ENCODE measurements at places on chromosomes 2 and 18.

- DNase-seq: no peak
Measured at GRCh38 chr2:241532733-241533601, 24.6 kb upstream of the STK25 start.

- no peak for DNase-seq
Measured at GRCh38 chr2:42928692-42929545, 136.5 kb upstream of the HAAO start.

DNA sequence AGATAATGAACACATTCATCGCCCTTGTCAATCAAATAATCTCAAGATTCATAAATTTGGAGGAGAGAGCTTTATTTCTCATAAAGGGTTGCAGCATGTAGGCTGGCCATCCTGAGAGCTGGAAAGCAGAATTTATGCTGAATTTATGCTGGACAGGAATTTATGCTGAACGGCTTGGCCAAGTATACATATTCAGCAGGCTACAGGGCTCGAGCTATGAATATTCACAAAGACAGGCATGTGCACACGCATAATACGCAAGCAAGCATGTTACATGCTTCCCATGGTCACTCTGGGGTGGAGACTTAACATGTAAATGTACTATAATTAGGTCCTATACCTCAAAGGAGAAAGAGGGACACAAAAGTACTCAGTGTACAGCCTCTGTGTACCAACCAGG is 618.8 kb downstream of the METTL4 start:
- no peak for DNase-seq

GRCh38 chr2:4139316-4139715 is 435.9 kb downstream of the DCDC2C start:
- no peak for DNase-seq

- no peak for DNase-seq
Measured at GRCh38 chr2:232748038-232748437, 28.3 kb downstream of the KCNJ13 start.

GRCh38 chr2:28544405-28544921 is 48.6 kb downstream of the PLB1 start:
- no peak for DNase-seq

DNA sequence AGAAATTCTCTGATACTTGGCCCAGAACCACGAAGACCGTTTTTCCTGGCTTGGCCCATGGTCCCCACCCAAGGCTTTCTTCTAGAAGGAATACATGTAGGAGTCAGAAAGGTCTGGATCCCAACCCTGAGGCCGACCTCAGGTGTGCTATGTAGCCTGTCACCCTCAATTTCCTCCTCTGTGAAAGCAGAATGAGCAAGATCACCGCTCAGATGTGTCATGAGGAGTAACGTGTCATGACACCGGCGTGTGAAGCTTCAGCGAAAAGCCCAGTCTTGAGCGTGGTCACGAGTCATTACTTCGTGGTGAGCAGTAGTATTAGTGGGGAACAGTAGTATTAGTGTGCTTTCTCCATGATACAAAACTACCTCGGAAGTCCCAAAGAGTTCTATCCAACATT is 103.4 kb downstream of the ALPK2 start:
- no peak for DNase-seq

DNA sequence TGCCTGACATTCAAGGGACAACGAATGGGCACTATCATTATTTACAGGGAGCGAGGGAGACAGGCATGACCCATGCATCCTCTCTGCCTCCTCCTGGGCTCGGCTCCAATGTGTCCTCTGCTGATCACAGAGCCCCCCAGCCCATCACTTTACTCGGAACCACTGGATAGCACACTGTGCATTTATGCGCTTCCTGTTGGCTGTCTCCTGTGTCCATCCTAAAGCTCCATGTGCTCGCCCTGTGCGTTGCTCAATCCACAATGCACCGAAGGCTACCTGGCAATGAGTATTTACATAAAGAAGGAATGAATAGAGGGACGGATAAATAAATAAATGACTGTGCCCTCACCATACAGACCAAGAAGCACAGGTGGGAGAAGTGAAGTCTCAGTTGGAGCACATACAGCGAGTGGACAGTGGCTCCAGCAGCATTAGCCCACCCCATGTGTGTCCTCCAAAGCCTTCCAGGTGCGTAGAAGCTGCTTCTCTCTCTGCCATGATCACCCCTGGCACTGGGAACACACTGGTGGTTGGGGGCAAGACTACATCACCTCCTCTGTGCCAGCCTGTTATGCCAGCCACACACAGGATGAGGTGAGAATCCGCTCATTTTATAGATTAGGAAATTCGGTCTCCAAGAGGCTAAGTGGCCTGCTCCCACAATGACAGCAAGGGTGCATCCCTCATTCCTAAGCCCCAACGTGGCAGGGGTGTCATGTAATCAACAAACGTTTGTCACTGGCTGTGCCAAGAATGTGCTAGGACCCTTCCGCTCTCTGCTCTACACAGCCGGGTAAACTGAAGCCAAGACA is 2.3 kb upstream of the GDF7 start:
- no peak for DNase-seq

- no peak for DNase-seq
Measured at GRCh38 chr2:76170856-76171255, 460.1 kb upstream of the GCFC2 start.

DNA sequence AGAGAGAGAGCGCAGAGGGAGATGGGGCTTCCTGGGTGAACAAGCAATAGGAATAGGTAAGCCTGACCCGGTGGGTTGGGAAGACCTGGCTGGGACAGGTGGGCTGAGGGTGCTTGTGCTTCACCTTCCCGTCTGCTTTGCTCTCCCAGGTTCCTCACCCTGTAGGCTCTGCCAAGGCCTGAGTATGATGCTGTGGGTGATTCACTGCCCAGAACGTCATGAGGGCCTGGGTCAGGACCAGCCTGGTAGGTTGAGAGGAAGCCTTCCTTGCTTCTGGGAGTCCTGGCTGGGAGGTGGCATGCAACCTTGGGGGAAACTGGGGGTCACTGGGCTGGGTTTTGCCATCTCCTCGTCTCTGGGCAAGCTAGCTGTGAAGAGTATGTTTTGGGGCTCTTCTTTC is 220.2 kb upstream of the APCDD1 start:
- no peak for DNase-seq

- no peak for DNase-seq
Measured at GRCh38 chr2:127448526-127448925, 30.3 kb downstream of the PROC start.

DNA sequence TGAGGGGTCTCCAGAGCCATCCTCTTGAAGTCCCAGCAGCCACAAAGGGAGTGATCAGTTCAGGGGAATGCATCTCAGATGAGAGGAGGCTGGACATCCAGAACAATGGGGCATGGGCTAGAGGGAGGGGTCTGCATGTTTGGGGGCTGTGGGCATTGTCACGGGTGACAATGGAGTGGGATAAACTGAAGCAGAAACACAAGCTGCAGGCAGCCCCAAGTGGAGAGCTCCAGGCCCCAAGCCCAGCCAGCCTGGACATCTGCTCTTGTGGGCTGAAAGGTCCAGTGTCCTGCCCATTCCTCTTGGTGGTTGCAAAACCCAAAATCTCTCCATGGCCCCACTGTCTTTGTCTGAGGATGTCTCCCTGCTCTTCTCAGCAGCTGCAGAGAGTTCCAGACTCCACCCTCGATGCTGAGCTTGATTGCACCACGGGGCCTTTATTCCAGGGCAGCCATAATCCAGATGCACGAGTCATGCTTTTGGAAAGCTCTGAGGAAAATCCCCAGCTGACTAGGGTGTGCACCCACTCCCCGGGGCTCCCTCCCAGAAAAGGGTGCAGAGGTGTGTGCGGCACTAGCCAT is 149.4 kb downstream of the TNS1 start:
- no peak for DNase-seq

GRCh38 chr18:24249716-24250115 is 110.9 kb downstream of the CABYR start:
- no peak for DNase-seq

GRCh38 chr2:112480530-112481049 is 1.4 kb upstream of the TTL start:
- DNase-seq: peak; percentile 8

- DNase-seq: peak; percentile 29
Measured at GRCh38 chr2:219178377-219179175, 501 bp downstream of the RETREG2 start.

GRCh38 chr2:169468841-169469240 is 10.5 kb upstream of the BBS5 start:
- DNase-seq: no peak

DNA sequence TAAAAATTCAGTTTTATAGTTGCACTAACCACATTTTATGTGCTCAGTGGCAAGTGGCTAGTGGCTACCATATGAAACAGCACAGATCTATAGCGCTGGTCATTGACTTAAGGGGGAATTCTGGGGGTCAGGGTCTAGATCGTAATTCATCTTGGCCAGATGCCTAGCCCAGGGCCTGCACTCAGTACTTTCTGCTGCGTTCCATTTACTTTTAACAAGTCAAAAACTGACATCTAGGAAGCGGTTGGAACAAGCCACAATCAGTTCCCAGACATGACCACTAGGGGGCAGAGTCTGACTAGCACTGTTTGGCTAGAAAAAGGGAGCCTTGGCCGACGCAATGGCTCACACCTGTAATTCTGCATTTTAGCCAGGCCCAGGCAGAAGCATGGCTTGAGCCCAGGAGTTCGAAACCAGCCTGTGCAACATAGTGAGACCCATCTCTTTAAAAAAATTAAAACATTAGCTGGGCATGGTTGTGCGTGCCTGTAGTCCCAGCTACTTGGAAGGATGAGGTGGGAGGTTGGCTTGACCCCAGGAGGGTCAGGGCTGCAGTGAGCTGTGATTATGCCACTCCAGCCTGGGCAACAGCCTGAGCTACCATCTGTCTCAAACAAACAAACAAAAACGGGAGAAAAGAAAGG is 9.0 kb upstream of the TMBIM1 start:
- peak; percentile 90 for DNase-seq

DNA sequence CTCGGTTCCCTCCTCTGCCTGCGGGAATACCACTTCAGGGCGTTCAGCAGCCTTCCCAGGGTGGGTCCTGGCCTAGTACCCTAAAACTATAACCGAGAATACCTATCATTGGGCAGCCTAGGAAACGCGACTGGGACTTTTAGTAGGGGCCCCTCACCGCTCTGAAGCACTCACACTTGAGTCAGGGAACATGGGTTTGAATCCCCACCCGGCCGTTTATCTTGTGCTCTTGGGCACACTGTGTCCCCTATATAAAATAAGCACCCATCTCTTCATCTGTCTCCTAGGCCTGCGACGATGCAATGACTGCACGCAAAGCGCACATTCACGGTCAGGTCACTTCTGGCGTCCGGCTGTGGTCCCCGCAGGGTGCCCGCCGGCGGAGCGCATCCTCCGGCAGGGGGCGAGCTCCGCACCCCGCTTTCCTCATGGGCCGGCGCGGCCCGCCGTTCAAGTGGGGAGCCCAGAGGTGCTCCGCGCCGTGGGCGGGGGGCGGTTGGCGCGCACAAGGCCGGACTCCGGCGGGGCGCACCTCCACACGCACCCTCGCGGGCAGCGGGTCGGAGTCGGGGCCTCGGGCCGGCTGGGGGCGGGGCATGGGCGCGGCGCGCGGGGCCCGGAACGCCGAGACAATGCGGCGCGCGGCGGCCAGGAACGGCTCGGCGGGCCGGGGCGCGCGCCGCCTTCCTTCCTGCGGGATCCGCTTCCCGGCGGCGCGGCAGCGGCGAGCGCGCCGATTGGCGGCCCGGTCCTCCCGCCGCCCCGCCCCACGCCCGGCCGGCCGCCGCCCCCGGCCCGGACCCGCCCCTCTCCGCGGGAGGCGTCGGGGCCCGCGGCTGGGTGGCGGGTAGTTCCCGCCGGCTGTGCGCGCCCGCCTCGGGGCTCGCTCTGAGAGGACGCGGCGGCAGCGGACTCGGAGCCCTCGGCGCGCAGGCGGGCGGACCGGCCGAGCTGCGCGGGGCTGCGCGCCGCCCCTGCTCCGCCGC is at the start of gene ASAP2:
ASAP2 (plus strand) TSS at position 850 of the 986 bp plus-strand sequence. CDS start 293 bp downstream, outside the sequence.
- peak; percentile 14 for DNase-seq

- DNase-seq: no peak
Measured at GRCh38 chr2:187640926-187641510, 86.8 kb upstream of the TFPI start.

DNA sequence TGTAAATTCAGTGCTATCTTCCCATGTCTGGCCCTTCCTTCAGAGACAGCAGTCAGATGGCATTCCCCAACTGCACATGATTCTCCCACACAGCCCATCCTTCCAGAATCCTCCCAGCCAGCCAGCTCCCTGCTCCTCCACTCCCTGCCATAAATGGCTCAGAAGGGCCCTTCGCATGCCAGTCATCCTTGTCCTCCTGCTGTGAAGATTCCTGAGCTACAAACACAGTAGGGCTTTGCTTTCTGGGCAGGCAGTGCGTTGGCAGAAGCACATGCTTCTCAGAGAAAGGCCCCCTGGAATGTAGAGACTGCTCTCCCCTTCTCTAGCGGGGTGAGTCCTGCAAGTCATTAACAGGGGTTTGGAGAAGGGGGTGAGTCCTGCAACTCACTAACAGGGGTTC is 71.9 kb downstream of the TEX51 start:
- no peak for DNase-seq

- no peak for DNase-seq
Measured at GRCh38 chr2:46296216-46296839, 879 bp upstream of the EPAS1 start.

DNA sequence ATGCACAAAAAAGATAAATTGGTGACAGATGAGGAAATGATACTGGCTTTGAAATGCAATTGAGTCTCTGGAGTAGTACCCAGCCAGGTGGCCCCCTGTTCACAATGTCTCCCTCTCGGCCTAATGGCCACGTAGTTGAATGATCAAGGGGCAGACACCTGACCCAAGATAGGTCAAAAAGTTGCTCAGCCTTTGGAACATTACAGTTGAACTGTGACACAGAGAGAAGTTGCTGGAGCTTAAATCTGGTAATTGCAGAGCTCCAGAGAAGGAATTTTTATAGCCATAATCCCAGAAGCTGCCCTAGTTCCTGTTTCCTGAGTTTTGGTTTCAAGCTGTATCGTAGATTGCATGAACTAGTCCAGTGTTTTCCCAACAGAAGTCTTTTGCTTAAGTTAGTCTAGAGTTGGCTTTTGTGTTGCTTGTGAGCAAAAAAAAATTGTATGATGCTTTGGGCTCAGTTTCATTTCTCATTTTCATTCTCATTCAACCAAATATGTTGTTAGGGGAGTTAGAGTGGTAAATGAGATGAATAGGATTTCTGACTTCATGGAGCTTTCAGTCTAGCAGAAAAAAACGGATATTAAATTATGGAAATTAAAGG is 117.9 kb downstream of the CSRNP3 start:
- DNase-seq: no peak

DNA sequence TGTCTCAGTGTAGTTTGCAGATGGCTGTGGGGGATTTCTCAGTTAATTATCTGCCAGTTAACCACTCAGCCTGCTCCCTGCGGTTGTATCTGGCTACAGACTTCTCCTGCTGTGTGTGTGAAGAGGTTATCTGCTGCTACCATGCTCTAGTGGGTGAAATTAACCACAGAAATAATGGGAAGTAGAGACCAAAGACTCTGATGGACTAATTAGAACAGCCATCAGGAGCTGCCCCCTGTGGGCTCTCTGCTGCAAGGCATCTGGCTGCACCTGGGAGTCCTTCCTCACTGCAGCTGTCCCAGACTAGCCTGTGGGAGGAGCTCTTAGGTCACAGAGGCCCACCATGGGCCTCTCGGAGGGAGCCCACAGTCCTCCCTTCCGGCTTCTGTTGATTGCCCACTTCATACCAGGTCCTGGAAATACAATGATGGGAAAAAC is 66.6 kb downstream of the CTIF start:
- no peak for DNase-seq

- no peak for DNase-seq
Measured at GRCh38 chr2:20391951-20392699, 41.5 kb upstream of the PUM2 start.

Data from activated gamma-delta T cell treated with Interleukin-2 at 50 U/mL for 16 hours (primary cell).